ENCODE measurements at places on chromosomes 6 and 20. TPM values are rescaled to one million over a fixed set of nuclear protein-coding genes. Genes with fewer than 3 reads are reported as not detected.

DNA sequence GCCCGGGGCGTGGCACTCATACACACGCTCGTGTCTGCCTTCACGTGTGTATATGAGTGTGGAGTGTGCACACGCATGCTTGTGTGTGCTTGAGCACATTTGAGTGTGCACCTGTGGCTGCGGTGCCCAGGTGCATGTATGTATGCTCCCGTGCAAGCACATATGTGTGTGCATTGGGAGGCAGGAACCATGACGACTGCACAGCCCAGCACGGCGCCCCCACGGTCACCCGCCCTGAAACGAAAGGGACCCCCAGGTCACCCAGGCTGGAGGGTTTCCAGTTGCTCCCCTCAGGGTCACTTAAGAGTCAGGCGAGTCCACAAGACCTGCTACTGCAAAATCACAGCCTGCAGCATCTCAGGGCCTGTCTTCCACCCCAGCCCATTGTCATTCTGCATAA lies 94.7 kb downstream of the YTHDF1 start:
- DNase-seq, result no peak

GRCh38 chr20:17643531-17644188 lies 38.4 kb downstream of the RRBP1 start:
- no peak for DNase-seq

DNA sequence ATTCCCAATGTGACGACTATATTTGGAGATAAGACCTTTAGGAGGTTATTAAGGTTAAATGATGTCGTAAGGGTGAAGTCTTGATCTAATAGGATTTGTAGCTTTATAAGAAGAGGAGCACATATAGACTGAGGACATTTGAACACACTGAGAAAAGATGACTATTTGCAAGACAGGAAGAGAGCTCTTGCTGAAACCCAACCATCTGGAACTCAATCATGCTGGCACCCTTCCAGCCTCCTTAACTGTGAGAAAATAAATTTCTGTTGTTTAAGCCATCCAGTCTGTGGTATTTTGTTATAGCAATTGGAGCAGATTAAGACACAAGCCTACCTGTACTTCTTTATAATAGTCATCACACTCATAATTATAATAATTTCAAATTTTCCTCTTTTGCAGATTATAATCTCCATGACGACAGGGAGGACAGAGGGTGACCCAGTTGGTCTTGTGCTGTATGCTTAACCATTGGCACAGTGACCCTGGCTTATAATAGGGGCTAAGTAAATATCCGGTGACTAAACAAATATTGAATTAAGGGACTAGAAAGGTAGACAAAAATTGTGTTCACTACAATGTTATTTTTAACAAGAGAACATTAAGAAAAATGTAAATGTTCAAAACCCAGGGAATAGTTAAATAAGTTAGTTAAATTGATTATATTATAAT lies 206.4 kb upstream of the HDDC2 start:
- no peak for DNase-seq

- DNase-seq, result no peak
Observed at GRCh38 chr20:18421608-18422007, 45.2 kb downstream of the DZANK1 start.

DNA sequence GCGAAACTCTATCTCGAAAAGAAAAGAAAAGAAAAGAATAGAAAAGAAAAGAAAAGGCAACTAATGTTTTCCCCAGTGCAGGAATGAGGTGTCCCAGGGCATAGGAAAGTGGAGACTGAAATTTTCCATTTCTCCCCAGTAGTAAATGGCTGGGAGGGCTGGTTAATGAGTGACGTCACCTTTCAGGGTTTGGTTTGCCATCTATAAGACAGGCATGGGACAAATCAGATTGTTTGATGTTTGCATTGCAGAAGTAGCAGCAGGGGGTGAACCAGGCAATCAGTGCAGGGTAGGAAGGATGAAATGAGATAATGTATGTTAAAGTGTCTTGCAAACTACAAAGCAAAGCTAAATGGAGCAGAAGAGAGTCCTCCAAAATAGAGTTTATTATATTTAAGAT lies 533.4 kb downstream of the PKHD1 start:
- DNase-seq, result no peak

DNA sequence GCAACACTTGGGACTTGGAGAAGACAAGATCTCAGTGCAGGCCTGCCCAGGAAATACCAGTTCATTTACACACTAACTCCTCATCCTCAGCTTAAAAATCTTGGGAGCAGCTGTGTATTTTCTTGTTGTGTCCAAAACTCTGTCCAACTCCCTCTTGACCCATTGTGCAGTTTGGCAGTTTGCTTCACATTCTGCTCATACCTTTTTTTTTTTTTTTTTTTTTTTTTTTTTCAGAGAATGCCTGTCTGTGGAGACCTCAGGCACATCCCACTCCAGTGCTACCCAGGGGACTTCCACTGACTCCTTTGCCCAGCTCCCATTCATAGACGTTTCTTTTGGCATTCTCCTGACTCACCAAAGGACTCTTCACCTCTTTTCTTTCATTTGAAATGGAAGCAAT lies 265.8 kb upstream of the TCF21 start:
- DNase-seq, result no peak

GRCh38 chr6:55014321-55015088 lies 159.8 kb upstream of the HCRTR2 start:
- no peak for DNase-seq

GRCh38 chr6:6908121-6908520 lies 199.6 kb upstream of the RREB1 start:
- no peak for DNase-seq

GRCh38 chr6:69379518-69379917 lies 417.3 kb downstream of the LMBRD1 start:
- no peak for DNase-seq

DNA sequence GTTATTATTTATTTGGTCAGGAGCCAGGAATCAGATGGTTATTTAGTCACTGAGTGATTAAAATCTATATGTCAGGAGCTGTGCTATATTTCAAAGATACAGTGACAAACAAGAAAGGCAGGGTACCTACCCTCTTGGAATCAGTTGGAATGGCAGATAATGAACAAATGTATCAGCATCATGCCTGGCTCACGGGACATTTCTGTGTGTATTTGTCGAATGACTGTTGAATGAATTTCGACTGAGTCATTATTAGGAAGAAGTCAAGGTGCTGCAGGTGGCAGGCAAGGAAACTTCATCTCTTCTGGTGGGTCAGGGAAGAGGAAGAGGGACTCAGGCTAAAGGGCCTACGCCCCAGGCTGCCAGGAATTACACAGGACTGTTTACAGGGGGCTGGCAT lies 13.6 kb downstream of the PKIG start:
- DNase-seq, result no peak

GRCh38 chr6:33632558-33633039 lies 11.5 kb downstream of the ITPR3 start:
- no peak for DNase-seq

- no peak for DNase-seq
Observed at GRCh38 chr6:30741789-30742315, 635 bp downstream of the FLOT1 start.

GRCh38 chr6:21947731-21948386 lies 349.0 kb downstream of the PRL start:
- no peak for DNase-seq

GRCh38 chr20:35284992-35285805 lies 627 bp upstream of the EIF6 start:
- DNase-seq, result no peak

DNA sequence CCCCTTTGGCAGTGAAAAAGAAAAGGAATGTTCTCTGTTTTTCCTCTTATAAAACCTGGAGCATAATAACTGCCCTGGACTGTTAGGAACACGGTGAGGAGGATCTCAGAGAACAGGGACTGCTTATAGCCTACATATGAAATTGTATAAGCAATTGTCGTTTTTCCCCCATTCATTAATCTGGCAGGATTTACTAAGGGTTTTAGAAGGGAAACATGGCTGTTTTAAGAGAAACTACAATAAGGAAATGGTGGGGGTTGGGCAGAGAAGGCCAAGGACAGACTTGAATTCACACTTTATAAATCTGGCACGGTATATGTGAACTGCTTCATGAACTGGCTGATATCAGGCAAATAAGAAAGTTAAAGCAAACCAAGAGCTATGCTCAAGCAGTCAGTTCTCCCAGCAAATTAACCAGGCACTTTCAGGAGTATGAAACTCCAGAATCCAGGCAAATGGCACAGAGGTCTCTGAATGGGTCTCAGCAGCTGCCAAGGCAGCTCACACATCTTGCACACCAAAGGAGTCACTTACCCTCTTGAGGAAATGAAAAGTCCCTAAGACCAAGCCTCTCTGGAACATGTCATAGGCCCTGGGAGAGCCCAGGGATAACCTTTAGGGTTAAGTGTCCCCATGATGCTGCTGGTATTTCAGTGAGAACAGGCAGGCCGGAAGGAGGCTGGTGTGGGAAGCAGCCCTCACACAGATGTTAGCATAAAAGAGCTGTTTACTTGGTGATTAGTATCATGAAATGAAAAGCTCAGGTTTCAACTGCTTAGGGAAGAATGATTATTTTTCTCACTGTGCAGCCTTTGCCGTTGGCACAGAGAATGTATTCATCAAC lies 260.5 kb upstream of the MARCKS start:
- no peak for DNase-seq

DNA sequence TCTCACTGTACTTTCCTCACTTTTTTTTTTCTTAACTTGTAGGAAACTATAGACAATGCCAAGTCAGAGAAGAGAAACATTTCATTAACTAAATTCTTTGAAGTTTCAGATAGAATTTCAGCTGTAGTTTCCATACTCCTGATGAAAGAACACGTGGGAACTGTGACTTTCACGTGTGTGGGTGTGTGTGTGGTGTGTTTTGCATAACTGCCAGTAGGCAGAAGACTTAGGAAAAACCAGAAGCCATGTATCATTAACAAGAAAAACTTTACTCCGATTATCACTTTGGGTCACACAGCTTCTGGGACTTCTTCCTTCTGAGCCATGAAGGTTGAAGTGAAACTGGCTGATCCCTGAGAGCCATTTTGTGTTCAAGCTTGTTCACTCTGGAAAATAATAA lies 483.3 kb downstream of the TFAP2B start:
- DNase-seq, result no peak

GRCh38 chr6:105443941-105444340 lies 41.1 kb upstream of the PREP start:
- DNase-seq, result no peak

- DNase-seq, result no peak
Observed at GRCh38 chr6:139175389-139175948, 40.6 kb downstream of the HECA start.

The BRPF3 gene
- 18.7 TPM for total RNA-seq

All from vagina (tissue), 2 donors.